Right forelimb (tissue), 1 donor: ENCODE measurements at places on chromosomes 5 and 9.

DNA sequence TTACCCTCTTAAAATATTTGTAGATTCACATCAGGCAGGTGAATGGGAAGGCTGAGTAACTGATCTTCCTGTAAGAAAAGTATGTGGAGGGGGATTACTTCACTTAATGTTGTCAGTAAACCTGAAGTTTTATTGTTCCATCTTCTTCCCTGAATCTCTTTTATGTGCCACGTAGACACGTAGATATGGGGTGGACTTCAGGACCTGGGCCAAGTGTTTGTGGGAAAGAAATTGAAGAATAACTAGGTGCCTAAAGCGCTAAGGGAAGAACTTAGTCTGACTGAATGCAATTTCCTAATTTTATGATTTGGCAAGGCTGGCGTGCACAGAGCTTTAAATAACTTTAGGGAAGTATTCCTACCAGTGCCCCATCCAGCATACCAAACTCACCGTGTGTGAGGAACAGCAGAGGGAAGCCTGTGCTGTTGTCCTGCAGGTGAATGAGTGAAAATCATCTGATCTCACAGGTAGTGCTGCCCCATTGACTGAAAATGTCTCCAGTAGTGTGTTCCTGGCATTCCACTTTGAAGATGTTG, 323.4 kb downstream of the KDM4C start:
- DNase-seq = no peak

GRCh38 chr9:71703172-71703872, 65.0 kb downstream of the CEMIP2 start:
- no peak for DNase-seq

GRCh38 chr5:72241346-72242003, 78.6 kb downstream of the MRPS27 start:
- no peak for DNase-seq

- DNase-seq = no peak
Observed at GRCh38 chr5:139856714-139857113, 61.1 kb downstream of the PSD2 start.

- no peak for DNase-seq
Observed at GRCh38 chr5:168320805-168321204, 29.4 kb downstream of the WWC1 start.

GRCh38 chr9:97924386-97924785, 2.1 kb upstream of the TRMO start:
- no peak for DNase-seq

- DNase-seq = no peak
Observed at GRCh38 chr5:2168601-2169429, 286.1 kb upstream of the IRX4 start.

DNA sequence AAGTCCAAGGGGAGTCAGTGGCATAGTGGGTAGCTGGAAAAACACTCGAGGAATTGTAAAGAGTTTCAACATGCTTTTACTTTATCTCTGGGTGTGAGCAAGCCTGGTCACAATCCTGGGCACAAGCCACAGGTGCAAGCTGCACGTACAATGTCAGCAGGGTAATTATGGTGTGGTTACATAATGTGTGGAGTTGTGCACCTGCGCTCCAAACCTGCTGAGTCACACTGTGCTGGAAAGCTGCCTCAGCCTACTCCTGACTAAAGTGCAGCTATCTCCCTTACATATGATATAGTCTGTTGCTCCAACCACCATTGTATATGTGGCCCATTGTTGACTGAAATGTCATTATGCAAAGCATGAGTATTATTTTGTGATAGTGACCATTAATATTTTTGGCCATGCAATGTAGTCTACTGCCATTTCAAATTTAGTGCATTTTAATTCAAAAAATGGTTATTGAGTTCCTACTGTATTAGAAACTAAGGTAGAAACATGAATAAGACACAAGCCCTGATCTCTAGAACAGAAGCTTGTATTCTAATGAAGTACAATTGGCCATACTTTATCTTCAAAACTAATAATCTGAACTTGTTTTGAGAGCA, 160.9 kb upstream of the SLC30A5 start:
- DNase-seq = no peak

- DNase-seq = no peak
Observed at GRCh38 chr5:78753093-78753531, 104.5 kb upstream of the LHFPL2 start.

- DNase-seq = no peak
Observed at GRCh38 chr9:110777876-110778215, 109.3 kb downstream of the MUSK start.

DNA sequence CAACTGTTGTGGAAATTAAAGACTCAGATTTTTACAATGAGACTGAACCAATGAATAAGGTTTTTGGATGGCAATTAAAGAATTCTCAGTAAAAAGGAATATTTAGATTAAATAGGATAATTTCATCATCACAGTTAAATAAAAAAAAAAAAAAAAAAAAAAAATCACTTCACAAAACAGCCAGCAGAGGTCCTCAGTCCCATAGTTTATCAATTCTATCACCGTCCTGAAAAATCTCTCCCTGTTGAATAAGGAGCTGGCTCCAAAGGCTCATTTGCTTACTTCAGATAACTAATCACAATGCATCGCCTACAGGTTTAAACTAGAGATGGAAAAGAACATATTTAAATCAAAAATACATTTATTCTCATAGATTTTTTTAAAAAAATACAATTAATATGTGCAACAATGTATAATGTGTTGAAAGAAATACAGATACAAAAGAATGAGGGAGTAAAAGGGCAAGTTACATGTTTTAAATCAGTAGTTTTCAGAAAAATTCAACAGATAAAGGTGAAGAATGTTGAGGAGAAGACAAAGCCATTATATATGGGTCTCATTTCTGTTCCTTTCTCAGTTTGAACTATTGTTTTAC, 175.8 kb upstream of the CHD1 start:
- no peak for DNase-seq

DNA sequence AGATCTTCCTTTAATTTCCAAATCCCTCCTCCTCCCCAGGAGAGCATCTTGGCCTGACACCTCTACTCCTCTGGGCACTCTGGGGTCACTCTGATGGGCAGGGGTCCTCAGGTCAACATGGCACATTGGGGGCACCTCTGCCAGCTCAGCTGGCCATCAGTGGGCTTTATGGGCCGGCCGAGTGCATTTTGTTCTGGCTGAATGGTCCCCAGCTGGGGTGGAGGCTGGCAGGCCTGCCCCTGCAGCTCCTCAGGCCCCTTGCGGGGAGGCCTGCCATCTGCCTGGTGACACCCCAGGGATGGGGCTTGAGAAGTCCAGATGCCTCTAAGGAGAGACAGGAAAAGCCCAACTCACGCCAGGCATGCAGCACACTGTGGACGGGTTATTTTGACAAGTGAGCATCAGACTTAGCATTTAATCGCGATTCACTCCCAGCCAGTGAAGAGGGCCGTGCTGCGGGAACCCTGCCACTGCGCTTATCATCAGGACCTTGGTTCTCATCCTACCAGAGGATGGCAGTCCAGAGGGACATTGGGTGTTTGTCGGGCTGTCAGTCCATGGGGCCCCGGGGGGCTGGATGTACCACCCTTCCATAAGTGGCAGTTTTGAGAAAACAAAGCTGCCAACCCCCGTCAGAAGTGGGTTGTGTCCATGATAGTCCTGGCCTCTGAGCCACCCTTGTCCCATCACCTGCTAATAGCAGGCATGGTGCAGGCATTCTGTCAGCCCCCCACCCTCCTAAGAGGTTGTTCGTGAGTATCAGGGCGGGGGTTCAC, 21.7 kb downstream of the PHF2 start:
- no peak for DNase-seq

- peak; percentile 53 for DNase-seq
Observed at GRCh38 chr5:78747055-78747454, 98.5 kb upstream of the LHFPL2 start.

- DNase-seq = no peak
Observed at GRCh38 chr5:168727547-168727946, 148.4 kb upstream of the PANK3 start.

DNA sequence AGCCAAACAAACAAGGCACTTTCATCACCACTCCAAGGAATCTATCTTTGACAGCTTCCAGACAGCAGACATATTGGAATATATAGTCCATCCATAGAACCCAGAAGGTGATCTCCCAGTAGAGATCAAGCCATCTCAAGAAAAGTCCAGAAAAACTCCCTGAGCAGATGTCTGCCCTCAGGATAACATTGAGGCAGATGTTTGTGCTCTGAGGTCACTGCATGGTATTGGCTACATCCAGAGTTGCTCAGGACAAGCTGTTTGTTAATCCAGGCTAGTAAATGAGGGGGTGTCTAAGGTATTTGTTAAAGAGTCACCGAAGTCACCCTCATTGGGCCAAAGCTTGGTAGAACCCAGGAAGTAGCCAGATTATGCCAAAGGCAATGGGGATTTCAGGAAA, 556.3 kb upstream of the KLF4 start:
- no peak for DNase-seq

DNA sequence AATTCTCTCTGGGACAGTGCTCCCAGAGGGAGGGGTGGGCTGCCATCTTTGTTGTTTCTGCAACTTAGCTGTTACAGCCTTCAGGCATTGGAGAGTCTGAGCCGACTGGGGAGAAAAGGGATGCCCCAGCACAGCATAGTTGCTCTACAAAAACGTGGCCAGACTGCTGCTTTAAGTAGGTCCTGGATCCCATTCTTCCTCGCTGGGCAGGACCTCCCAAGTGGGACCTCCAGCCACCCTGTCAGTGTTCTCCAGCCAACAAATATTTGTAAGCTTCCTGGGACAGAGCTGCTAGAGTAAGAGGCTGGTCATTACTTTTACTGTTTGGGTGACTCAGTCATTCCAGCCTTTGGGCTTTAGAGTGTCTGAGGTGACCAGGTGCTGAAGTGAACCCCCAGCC, 292.7 kb upstream of the NREP start:
- no peak for DNase-seq
